ENCODE measurements at places on chromosomes 16 and 17.

DNA sequence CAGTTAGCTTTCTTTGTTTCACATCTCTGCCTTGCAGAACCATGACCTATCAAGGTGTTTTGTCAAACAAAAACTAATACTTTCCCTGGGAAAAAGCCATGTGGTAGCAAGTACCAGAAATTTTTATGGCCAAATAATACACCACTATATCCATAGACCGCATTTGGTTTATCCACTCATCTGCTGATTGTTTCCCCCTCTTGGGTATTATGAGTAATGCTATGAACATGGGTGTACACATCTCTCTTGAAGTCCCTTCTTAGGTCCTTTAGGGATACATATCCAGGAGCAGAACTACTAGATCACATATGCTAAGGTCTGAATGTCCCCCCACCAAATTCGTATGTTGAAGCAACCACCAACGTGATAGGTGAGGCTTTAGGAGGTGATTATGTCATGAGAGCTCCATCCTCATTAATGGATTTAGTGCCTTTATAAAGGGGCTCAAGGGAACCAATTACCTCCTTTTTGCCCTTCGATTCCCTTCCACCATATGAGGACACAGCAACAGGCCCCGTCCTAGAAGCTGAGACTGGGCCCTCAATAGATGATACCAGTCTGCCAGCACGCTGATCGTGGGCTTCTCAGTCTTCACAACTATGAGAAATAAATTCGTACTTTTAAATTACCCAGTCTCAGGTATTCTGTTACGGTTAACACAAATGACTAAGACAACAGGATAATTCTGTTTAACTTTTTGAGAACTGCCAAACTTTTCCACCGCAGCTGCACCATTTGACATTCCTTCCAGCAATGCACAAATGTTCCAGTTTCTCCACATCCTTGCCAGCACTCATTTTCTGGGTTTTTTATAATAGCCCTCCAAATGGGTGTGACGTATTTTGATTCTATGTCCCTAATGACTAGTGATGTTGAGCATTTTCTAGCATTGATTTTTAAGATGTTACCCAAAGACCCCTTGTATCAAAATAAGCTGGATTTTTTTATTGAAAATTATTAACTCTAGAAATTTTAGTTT, 30.0 kb downstream of the SIAH1 start:
- DNase-seq: no peak

DNA sequence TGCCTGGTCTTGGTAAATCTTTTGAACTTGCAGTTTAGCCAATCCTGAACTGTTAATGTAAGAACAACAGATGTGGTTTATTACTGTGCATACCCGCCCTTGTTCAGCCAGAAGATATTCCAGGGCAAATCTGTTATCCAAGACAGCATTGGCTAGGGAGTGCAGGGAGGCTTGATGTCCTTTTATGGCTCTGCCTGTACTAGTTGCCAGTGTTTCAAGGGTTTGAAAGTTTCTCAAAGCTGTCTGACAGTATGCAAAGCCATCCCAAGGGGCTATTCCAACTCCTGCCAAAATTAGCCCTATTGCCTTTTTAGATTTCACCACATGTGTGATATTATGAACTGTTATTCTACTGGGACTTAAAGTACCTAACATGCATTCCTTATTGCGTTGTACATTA, 30.1 kb downstream of the LCMT1 start:
- no peak for DNase-seq

GRCh38 chr16:72092832-72093447, 480 bp downstream of the TXNL4B start:
- DNase-seq: no peak

DNA sequence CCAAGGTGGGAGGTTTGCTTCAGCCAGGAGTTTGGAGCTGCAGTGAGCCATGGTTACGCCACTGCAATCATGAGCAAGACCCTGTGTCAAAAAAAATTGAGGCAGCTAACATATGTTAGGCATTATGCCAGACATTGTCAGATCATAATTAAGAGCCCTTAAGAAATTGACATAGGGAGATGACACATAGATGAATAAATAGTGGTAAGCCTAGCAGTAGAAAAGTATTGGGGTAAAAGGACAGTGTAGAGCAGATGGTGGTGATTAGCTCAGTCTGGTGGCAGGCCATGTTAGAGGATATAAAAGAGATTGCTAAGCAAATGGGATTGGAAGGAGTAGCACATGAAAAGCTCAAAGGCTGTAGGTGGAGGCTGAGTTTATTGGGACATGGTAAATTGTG, 22.6 kb downstream of the SRCAP start:
- no peak for DNase-seq

DNA sequence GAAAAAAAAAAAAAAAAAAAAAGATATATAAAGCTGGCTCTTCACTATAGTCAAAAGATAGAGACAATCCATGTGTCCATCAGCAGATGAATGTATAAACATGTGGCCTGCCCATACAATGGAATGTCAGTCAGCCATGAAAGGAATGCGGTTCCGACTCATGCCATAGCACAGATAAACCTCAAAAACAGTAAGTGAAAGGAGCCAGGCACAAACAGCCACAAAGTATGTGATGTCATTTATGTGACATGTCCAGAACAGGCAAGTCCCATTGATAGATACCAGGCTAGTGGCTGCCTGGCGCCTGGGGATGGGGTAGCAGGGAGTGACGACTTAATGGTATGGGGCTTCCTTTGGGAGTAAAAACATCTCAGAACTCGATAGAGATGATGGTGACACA, 155.7 kb downstream of the CMIP start:
- no peak for DNase-seq

- no peak for DNase-seq
Measured at GRCh38 chr17:79305768-79306423, 231.3 kb downstream of the ENGASE start.

- no peak for DNase-seq
Measured at GRCh38 chr16:54077050-54077821, 209.4 kb downstream of the IRX3 start.

- DNase-seq: no peak
Measured at GRCh38 chr16:57096192-57096591, 3.8 kb downstream of the CPNE2 start.

DNA sequence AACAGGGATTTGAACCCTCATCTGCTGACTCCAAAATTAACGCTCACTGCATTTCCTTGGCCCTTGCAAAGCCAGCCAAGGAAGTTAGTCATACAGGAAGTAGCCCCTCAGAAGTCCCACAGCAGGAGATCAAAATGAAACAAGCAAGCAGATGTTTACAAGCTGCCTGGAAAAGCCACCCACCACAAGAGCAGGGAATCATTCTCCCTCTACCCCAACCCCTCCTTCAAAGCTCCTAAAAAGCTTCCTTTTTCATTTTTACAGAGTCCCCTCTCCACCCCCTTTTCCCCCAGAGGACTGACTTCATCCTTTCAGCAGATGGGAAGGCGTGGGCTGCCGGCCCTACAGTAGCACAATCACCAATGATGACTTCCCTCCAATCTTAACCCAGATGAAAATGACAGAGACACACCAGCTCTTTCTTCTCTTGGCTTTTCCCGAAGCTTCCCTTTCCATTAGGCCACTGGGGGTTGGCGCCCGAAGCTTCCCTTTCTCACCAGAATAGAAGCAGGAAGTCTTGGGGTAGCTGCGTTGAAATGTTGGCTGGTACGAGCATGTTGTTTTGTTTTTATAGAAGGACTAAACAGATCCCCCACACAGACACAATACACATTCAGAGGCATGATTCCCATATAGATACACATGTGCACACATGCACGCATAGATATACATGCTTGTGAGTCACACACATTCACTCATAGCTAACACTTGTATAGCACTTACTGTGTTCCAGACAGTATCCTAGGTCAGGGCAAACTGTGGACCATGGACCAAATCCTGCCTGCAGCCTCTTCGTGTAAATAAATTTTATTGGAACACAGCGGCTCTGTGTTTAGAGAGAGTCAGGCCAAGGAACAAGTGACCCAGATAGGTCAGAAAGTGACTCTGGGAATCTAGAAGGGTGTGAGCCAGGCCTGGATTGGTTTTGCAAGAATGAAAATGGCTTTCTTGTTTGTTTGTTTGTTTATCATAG, 17.4 kb downstream of the ITPRIPL2 start:
- no peak for DNase-seq

GRCh38 chr17:82490512-82491195, 28.9 kb upstream of the FOXK2 start:
- peak; percentile 90 for DNase-seq

DNA sequence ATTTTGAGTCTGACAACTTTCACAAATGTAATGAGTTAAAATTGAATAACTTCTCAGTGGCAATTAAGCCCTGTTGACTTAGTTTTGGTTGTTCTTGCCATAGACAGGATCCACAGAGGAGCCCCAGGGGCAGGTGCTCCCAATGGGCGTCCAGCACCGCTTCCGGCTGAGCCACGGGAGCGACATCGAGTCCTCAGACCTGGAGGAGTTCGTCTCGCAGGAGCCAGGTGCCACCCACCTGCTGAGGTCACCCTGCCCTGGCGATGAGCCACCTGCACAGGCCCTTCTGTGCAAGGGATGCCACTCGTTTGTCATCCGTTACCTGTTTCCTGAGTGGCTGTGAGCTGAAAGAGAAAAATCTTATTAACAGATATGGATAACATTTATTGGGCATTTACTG, 10.7 kb downstream of the CCDC40 start:
- peak; percentile 66 for DNase-seq

- no peak for DNase-seq
Measured at GRCh38 chr16:68250951-68251350, 5.8 kb downstream of the PLA2G15 start.

DNA sequence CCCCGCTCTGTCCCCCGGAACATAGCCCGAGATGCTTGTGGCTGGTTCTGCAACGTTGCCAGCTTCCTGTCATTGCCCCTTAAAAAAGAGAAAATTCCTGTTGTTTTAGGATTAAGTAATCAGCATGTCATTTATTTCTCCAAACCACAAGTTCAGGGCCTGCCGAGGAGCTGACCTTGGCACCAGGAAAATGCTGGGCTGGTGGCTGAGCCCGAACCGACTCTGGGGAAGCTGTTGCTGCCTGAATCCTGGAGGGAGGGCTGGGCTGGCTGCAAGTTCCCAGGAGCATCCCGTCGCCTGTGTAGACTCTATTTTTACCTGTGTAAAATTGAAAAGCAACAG, 130.9 kb upstream of the FOXF1 start:
- DNase-seq: no peak

- DNase-seq: no peak
Measured at GRCh38 chr17:74404218-74404617, 27.7 kb upstream of the GPRC5C start.

- DNase-seq: peak; percentile 35
Measured at GRCh38 chr16:69796285-69797118, 34.4 kb downstream of the WWP2 start.

GRCh38 chr16:85266857-85267256, 154.6 kb upstream of the CIBAR2 start:
- DNase-seq: peak; percentile 45

GRCh38 chr16:59173408-59173831, 439.3 kb upstream of the GOT2 start:
- no peak for DNase-seq

- no peak for DNase-seq
Measured at GRCh38 chr17:15181816-15182215, 83.3 kb downstream of the PMP22 start.

GRCh38 chr17:69547947-69548346, 133.4 kb downstream of the MAP2K6 start:
- no peak for DNase-seq

- no peak for DNase-seq
Measured at GRCh38 chr17:47203984-47204721, 5.0 kb upstream of the MYL4 start.

GRCh38 chr17:1241929-1242328, 28.3 kb upstream of the BHLHA9 start:
- peak; percentile 60 for DNase-seq

All from NCI-H1417 (cell line).